ENCODE measurements at places on chromosomes 2 and 18.

- no peak for DNase-seq
Measured at GRCh38 chr2:121140734-121141133, 144.3 kb downstream of the TFCP2L1 start.

DNA sequence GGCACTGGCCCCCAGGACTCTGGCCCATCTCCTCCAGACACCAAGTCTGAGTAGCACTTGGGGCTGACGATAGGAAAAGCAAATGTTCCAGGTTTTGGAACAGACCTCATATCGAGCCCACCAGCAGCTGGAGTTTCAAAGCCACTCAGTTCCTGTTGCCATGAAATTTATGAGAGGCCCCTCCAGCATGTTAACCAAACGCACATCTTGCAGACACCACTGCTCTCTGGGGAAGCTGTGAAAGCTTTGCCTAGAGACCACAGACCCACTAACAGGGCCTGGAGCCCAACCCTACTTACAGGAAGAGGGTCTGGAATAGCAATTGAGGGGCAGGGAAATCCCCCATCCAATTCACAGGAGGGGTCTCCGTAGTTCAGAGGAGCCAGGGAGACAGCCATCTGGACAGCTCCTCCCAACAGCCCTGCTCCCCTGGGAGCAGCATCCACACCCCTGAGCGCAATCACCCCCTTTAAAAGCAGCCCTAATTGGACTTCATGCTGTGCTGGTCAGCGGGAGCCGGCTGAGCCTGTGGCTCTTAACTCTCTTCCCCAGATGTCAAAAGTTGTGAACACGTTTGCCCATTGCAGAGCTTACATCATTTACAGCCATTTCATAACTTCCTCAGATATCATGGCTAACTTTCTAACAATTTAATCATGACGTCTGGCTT lies 81.3 kb downstream of the TGFA start:
- DNase-seq, result no peak

- no peak for DNase-seq
Measured at GRCh38 chr2:19812166-19812565, 89.6 kb downstream of the TTC32 start.

GRCh38 chr2:168566974-168567665 lies 111.0 kb downstream of the CERS6 start:
- DNase-seq, result no peak

DNA sequence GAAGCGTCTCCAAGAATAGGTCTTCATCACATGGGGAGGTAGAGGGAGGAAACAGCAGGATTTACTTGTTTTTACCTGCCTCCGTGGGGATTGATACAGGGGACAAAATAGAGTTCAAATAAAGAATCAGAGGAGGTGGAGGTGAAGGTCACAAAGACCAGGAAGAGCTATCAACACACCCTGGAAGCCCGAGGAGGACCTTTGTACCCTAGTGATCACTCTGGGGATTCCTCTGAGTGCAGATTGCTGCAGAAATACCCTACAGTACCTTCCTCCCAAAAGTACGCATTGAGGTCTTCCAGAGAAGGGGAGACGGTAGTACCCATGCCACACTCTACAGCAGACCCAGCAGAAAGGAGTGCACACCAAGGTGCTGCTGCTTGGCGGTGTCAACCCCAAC lies 44.9 kb downstream of the OSR1 start:
- no peak for DNase-seq

- DNase-seq, result no peak
Measured at GRCh38 chr2:198252472-198252871, 448.1 kb downstream of the PLCL1 start.

DNA sequence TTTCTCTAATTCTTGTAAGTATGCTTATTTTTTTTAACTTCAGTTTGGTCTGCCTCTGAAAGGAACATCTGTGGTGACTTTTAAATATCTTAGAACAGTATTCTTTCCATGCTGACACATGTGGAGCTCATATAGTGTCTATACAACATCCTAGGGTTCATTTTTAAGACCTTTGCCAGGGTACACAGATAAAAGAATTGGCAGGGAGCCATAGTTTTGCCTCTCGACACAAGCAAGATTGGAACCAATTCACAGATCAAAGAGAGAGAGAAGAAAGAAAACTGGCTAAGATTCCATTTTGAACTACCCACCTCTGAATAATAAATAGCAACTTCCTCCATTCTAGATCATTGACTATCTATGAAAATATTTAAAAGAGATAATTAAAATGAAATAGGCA lies 142.7 kb upstream of the ST6GAL2 start:
- peak; percentile 53 for DNase-seq

DNA sequence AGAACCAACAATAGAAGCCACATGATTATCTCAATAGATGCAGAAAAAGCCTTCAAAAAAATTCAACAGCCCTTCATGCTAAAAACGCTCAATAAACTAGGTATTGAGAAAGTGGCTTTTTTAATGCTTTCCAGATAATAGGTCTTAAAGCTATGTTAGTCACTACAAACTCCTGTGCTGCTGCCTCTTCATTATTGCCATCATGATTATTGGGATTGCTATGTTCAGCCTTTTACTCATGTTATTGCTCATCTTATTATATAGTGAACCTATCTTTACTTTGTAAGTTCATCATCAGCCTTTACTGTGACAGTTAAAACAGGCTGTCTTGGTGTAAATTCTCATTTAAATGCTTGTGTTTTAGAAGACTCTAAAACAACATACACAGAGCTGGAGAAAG lies 1557.2 kb upstream of the ZEB2 start:
- DNase-seq, result no peak

- DNase-seq, result peak; percentile 16
Measured at GRCh38 chr2:201779901-201780673, 646 bp downstream of the ALS2 start.

DNA sequence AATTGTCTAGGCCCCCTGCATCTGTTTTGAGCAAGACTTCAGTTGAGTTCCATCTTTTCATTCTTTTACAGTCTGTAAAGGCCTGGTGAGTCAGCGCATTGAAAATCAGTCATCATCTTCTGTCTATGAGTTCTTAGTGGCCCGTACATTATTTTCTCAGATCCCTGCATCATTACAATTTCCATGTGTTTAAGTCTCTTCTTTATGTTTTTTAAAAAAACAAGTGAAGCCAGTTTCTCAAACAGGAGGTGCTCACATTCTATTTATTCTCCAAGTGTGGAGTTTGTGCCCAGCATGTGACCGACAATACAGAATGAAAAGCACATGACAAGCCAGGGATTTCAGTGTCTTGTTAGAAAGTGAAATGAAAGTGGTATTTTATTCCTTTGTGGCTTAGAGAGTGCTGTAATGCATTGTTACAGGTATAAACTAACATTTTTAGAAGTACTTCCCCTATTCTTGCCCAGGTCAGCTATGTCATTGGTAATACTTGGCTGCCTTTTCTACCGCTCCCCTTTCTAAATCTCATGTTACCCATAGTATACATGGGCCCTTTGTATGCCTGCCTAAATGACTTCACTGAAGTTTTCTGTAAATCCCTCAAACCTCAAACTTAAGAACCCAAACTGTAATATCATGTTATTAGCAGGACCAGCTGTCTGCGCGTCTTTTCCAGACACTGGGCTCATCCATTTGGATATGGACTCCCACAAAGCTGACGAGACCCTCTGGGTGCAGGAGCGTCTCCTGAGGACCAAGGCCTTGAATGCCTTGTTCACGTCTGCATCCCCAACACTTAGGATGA lies 67.6 kb downstream of the FEZ2 start:
- DNase-seq, result no peak

- DNase-seq, result no peak
Measured at GRCh38 chr2:99806758-99807157, 316.9 kb upstream of the REV1 start.

- no peak for DNase-seq
Measured at GRCh38 chr2:157442636-157443035, 1.3 kb downstream of the CYTIP start.

DNA sequence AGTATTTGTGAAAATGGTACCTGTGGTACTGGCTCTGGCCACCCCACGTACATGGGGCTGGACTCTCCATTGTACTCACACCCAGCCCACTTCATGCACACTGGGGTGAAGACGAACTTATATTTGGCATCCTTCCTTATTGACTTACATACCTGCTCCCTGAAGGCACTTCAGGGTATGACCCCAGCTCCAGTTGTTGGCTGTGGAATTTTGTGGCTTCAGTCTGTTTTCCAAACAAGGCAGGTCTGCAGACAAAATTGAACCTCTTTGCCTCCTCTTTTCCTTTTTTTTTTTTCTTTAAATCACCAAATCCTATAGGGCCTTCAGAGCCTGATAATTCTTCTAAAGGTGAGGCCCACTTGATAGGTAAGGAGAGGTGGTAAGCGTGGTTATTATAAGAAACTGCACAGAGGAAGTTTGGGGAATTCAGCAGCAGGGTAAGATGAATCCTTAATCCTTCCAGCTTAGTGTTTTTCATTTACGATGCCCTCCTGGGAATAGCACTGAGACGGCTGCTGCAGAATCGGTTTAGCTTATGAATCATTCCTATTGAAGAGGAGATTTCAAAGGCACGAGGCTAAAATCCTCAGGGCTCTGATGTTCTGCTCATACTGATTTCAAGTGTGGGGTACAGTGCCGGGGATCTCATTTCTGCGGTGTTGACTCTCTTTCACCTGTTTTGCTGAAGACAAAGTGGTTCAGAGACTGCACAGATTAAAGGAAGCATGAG lies 55.2 kb downstream of the KIF5C start:
- DNase-seq, result no peak

DNA sequence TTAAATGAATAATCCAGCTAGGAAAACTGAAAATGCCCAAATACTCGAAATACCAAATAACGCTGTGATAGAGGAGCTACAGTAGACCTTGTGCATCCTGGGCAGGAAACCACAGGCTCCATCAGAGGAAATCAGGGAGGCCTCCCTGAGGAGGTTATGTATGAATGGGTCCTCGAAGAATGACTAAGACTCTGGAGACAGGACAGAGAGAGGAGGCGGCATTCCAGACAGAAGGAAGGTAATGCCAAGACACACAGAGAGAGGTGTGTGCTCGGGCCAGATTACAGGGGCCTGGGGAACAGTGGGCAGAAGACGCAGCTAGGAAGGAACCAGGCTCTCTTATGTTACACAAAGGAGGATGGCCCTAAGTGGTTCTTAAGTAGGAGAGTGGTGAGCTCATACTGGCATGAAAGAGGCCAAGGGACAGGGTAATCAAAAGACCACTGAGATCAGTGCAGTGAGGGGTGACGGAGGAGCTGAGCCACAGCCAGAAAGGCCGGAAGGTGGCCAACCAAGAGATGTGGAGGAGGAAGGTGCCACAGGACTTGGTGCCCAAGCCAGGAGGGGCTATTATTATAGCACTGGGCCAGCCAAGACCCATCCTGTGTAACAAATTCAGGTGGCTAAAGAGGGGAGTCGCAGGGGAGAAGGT lies 9.9 kb downstream of the ST3GAL5 start:
- no peak for DNase-seq

GRCh38 chr18:62420513-62421209 lies 95.6 kb downstream of the TNFRSF11A start:
- no peak for DNase-seq

DNA sequence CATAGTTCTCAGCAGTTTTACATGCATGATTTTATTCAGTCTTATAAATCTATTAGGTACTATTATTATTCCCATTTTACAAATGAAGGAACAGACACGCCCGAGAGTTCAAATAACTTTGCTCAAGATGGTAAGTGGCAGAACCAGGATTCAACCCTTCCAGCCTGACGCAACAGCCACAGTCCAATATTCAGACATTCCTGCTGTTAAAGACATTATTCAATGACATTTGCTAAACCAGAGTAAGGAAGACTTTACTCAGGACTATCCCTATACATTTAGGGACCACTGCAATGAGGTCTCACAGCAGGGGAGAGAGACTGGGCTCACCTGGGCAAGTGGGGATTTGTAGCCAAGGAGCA lies 29.4 kb upstream of the IGFBP2 start:
- no peak for DNase-seq

- DNase-seq, result no peak
Measured at GRCh38 chr2:182726473-182726872, 10.4 kb downstream of the DNAJC10 start.

DNA sequence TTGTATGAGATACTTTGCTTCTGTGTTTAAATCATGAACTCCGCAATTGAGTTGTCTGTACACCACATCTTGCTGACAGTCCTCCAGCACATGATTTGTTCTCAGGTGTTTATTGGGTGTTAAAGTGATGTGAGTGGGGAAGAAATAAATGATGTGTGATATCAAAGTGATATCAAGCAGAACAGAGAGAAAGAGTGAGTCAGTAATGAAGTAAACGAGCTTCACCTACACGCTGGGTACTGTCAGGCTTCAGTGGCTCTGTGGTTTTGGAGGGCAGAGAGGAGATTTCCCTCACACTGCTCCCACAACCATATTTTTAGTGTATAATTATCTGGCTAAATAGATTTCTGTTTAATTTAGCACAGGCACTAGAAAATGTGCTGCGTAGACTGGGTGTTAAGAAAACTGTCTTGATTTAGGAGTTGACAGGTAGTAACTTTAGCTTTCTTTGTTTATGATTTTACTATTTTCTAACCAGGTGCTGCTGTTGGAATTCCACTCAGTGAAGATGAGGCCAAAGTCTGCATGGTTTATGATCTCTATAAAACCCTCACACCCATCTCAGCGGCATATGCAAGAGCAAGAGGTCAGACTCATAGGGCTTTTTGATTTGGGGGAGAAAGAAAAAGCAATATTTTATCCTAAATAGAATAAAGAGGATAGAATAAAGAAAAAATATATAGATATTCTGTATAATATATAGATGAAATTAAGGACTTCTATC lies 21.2 kb downstream of the ATIC start:
- no peak for DNase-seq

DNA sequence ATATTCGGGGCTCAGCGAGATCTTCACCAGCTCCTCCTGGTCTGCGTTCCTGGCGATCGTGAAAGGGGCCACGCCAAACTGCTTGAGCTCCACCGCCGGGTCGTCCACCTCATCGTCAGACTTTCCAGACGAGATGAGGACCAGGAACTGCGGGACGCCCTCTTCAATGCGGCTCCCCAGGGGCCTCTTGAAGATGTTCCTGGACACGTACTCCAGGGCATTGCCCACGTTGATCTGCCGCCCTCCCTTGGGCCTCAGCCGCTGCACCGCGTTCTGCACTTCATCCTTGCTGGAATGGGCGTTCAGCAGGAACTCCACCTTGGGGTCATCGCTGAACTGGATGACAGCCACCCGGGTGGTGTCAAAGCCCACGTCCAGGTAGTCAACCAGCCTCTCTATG lies 42.1 kb downstream of the COL6A3 start:
- no peak for DNase-seq

- no peak for DNase-seq
Measured at GRCh38 chr2:80887841-80888378, 583.4 kb upstream of the LRRTM1 start.

- no peak for DNase-seq
Measured at GRCh38 chr18:35861367-35862118, 110.9 kb upstream of the RMP24 start.

DNA sequence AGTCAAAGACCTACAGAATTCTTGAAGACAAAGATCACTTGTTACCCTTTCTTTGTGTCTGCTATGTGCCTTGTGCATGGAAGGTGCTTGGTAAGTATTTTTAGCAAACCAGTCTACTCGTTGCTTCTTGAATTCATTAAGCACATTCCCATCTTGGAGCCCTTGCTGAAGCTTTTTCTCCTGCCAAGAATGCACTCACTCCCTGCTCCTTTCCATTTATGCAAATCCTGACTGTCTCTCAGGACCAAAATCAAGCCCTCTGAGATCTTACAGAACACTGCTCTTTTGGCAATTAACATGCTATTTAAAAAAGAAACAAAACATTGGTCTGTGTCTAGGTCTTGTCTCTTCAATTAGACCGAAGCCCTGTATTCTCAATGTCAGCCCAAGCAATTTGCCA lies 75.8 kb downstream of the CLHC1 start:
- no peak for DNase-seq
